ENCODE measurements at places on chromosomes 16 and 17. TPM values are rescaled to one million over a fixed set of nuclear protein-coding genes. Genes with fewer than 3 reads are reported as not detected.
A peak's percentile ranks its signal among the peaks of the same experiment; 100 is the strongest.

The TMEM170A gene
- 24.3 TPM for total RNA-seq

The TSPAN10 gene
- total RNA-seq: 0.36 TPM

DNA sequence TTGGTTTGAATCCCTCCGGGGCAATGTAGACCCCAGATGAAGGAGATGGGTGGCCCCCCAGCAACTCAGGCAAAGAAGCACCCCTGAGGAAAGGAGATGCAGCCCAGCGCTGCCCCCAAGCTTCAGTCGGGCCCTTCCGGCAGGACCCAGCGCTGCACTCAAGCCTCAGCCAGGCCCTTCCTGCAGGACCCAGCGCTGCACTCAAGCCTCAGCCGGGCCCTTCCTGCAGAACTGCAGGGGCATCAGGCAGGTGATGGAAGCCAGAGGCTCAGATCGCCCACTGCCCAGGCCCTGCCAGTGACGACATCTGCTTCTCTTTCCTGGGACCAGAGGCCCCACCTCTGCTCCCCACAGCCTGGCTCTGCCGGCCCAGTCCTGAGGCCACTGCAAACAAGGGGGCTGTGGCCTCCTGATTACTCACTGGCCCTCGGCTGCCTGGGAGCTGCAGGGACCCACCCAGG is 7.8 kb downstream of the SOX8 start:
- no peak for DNase-seq

- DNase-seq: no peak
These were observed 5.7 kb upstream of the SDR42E1 start for GRCh38 chr16:82016964-82017363.

The NPIPB9 gene
- 0.52 TPM for total RNA-seq

GRCh38 chr17:56708220-56708558 is 114.7 kb downstream of the NOG start:
- no peak for DNase-seq

DNA sequence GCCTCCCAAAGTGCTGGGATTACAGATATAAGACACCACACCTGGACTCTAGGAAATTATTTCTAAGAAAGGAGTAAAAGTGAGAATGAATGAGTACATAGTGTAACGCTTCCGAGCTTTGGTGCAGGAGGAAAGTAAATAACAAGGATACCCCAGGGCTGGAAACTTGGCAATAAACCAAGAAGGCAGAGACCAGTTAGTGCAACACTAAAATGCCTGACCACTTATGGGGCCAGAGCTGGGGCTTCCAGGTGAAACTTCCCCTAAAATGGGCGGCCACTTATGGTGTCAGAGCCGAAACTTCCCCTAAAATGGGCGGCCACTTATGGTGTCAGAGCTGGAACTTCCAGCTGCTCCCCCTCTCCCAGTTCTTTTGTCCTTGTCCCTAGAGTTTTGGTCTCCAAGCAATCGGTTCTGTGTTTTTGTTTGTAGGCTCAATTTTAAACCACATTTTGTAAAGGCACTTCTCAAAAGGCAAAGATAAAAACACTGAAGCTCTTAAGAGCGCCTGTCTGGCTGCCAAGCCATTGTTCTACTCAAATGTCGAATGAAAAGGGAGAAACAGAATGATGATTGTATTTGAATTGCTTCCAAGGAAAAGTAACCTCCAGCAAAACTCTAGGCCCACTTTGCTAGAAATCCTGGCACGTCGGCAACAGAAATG is 63.9 kb downstream of the NXN start:
- DNase-seq: no peak

DNA sequence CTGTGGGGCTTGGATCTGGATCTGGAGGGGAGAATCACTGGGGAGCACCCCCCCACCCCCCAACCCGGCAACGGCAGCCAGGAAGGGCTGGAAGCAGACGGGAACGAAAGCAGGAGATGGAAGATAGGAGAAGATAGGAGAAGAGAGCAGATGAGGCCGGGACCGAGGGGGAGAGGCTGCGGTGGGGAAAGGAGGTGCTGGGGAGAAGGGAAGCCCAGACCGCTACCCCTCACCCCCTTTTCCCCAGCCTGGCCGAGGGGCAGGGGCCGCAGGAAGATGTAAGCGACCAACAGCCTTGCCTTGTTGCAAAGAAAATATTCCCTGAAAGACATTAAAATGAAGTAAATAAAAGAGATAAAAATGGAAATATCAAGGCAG is 26.8 kb upstream of the CBFA2T3 start:
- DNase-seq: no peak

DNA sequence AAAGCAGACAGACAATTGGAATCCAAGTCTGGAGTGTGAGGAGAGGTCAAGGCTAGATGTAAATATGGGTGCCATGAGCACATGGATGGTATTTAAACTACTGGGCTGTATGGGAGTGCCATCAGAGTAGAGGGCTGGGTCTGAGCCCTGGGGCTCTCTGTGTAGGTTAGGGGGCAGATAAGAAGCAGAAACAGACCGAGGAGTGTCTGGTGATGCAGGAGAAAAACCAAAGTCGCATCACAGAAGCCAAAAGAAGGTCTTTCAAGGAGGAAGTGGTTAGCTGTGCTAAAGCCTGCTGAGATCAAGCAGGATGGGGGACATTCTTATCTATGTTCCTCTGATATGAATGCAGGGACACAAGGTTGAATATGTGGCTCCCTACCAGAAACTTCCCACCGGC is 1.9 kb downstream of the TSEN54 start:
- peak; percentile 22 for DNase-seq

GRCh38 chr16:17568239-17568638 is 97.5 kb upstream of the XYLT1 start:
- no peak for DNase-seq

DNA sequence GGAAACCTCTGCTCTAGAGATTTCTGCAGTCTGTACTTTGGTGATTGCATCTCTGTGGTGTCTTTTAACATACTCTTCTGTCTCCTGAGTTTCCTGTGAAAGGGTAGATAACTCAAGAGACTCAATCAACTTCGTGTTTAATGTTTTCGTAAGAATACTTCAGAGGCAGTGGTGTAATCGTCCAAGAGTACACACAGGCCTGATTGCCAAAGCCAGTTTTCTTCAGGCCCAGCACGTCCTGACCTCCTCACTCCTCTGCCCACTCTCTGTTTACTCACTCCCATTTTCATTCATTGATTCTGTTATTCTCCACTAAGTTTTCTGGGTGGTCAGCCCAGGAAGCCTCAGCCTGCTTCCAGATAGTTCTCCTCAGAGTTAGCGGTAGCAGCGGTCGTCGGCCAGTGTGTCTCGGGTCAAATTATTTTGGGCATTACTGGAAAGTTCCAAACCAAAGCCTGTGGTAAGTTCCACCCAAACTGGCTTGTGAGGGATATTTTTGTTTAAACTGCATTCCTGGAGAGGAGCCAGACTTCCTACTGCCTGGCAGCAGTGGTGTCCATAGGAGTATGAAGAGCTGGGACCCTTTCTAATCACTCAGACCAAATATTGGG is 293.2 kb downstream of the WWOX start:
- no peak for DNase-seq

The ZPBP2 gene
- total RNA-seq: 1.0 TPM

DNA sequence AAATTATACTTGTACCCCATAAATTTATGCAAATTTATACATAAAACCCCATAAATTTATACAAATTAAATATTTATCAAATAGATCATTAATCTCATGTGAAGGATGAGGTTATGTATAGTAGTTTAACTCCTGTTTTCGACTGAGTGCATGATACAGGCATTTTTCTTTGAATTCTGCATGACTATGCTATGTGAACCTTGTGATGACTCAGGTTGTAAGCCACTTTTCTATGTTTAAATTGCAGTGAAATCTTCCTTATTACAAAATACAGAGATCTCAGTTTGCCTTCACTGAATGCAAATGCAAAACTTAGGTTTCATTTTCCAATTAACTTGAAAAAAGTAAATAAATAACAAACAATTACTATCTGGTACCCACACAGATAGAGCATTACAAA is 843.7 kb downstream of the CDH11 start:
- no peak for DNase-seq

The GINS2 gene
- total RNA-seq: 67.8 TPM

The GGT6 gene
- total RNA-seq: not detected
